ENCODE measurements at places on chromosomes 3 and 15.

GRCh38 chr3:28569357-28569756 is 220.7 kb upstream of the AZI2 start:
- no peak for DNase-seq

GRCh38 chr3:82081351-82081750 is 319.9 kb upstream of the GBE1 start:
- no peak for DNase-seq

DNA sequence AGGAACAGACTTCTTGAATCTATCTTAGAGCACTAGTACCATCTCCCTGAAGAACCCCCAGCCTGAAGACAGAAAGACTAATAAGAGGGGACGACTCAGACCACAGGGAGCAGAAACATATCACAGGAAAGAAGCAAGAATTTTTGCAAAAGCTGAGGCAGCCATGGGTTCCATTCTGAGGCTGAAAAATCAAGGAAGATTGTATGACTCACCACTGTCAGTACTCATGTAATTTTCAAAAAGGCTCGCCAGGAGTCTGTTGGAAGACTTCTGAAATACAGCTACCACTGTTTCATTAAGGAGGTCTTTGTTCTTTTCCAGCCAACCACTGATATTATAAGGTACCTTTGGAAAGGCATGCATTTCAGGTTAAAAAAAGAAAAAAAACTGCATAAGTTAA is 47.5 kb downstream of the MYH15 start:
- no peak for DNase-seq

DNA sequence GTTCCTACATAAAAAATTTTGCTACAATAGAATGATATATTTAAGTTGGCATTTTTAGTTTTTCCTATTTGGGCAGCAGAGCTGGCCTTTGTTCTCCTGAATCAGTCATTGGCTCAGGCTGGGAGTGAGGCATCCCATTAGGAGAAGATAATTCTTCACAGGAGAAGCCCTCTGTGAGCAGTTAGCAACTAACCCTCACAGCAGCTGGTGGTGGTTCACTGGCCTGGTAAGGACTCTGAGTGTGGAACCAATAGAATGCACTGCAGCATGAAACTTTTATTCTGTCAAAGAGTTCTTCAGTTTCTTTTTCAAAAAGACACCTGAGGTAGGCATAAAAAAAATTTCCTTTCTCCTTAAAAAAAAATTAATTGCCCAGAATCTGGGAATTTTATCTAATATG is 562.6 kb downstream of the ZNF385D start:
- DNase-seq = no peak

GRCh38 chr3:152480282-152480953 is 211.7 kb downstream of the MBNL1 start:
- DNase-seq = no peak

DNA sequence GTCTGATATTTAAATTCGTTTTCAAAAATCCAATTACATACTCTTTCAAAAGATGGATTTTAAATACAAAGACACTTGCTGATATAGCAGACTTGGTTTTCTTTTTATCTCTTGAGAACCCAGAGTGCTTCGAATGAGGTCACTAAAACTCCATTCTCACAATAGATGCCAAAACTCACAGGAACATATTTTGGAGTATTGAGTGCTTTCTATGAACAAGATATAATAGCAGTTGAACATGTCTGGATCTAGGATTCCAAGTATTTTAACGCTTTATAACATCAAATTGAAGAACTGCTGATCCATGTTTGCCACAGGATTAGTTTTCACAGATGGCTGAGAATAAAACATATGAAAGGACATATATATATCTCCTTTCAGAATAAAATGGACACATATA is 113.2 kb downstream of the SAMMSON start:
- DNase-seq = peak; percentile 20

DNA sequence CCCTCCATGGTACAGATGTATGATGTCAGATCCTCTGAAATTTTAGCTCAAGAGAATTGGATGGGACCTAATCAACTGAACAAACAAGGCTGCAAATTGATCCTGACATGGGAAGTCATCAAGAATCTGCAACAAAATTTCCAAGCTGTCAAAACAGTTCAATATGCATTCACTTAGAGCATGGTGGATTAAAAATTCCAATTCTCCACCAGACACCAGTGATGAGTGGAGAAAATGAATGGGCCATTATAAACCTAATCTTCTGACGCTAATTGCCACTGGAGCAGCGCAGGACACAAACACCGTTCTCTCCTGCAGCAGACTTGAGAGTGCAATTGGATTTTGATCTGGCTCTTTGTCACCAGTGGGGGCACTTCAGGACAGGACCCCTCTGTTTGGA is 94.2 kb downstream of the MINAR1 start:
- no peak for DNase-seq

- no peak for DNase-seq
These were observed 50.1 kb upstream of the MCF2L2 start for GRCh38 chr3:183478501-183478900.

- DNase-seq = no peak
These were observed 129.4 kb downstream of the CHST2 start for GRCh38 chr3:143249014-143249413.

DNA sequence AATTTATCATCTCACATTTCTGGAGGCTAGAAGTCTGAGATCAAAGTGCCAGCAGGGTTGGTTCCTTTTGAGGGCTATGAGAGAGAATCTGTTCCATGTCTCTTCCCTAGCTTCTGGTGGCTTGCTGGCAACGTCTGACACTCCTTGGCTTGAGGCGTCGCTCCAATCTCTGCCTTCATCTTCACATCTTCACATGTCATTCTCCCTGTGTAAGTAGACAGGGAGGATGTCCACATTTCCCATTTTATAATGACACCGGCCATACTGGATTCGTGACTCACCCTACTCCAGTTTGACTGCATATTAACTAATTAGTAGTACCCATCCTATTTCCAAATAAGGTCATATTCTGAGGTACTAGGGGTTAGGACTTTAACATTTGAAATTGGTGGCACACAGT is 17.5 kb upstream of the ARHGAP31 start:
- no peak for DNase-seq

DNA sequence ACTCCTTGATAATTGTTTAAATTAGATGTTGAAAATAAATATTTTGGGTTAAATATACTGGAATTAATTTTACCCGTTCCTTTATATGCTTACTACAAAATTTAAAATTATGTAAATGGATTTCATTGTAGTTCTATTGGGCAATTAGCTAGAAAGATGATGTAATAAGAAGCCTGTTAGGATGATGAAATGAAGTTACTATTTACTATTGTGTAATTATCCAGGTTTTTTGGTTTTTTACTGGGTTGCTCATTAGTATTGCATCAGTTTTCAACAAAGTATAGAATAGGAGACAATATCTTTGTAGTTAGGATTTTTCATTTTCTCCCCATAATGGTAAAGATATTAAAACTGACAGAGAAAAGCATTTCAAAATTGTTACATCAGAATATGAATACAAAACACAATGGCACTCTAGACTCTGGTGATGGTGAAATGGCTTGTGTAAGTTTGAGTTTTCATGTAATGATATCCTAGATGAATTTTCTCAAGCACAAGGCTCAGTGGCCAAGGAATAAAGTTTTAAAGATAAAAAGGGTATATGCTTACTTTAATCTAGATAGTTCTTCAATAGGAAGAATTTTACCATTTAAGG is 222.0 kb downstream of the P3H2 start:
- no peak for DNase-seq

- DNase-seq = no peak
These were observed 188.9 kb downstream of the CACNA2D3 start for GRCh38 chr3:54311211-54311747.

- DNase-seq = no peak
These were observed 56.3 kb downstream of the GPR171 start for GRCh38 chr3:151146731-151147091.

- DNase-seq = no peak
These were observed 99.0 kb downstream of the TMCC1 start for GRCh38 chr3:129794311-129795185.

DNA sequence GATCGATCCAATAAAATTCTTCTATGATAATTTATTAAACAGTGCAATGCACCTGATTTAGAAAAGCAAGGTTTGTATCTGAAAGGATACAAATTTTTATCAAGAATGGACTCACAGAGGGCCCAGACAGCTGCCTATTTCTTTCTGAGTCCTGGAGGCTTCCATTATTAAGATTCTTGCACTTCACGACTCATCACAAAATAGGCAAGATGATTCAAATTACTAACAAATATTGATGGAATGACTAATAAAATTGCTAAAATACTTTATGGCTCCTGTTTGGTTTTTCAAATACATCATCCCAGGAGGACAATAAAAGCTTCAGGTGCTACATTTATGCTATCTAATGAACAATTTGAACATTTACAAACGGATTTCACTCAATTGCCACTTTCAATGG is 483.0 kb upstream of the AGTR1 start:
- no peak for DNase-seq

DNA sequence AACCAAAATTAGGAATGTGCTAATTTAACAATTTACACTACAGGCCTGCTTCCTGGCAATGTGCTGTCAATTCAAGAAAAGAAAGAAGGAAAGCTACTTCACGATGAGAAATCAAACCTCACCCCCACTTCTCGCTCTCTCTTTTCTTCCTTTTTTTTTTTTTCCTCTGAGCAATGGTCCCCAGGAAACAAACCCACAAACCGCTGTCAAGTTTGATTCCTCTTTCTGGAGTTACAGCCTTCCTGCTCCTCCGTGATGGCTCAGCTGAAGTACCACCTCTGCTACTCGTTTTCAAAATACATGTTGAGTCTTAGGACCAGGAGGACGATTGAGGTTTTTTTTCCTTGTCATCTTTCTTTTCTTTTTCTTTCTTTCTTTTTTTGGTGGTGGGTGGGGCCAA is 3.4 kb upstream of the TRIM71 start:
- DNase-seq = no peak

DNA sequence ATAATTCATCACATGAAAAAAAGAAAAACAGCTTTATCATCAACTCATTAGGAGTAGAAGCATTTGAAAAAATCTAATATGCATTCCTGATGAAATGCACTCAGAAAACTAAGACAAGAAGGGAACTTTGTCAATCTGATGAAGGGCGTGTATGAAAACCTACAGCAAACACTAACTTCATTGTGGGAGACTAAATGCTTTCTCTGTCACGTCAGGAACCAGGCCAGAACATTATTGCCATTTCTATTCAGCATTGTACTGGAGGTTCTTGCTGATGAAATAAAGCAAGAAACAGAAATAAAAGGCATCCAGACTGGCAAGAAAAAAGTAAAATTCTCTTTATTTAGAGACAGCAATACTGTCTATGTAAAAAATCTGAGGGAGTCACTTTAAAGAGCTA is 235.2 kb downstream of the GABRB3 start:
- DNase-seq = no peak
